ENCODE measurements at places on chromosomes 2 and 18. TPM values are rescaled to one million over a fixed set of nuclear protein-coding genes. Genes with fewer than 3 reads are reported as not detected.

WDR7 gene
- polyA plus RNA-seq = 9.8 TPM

EFR3B gene
- polyA plus RNA-seq = 0.09 TPM

XIRP2 gene
- 0.36 TPM for polyA plus RNA-seq

FAM117B gene
- 2.0 TPM for polyA plus RNA-seq

SGO2 gene
- 3.7 TPM for polyA plus RNA-seq

HOXD8 gene
- not detected for polyA plus RNA-seq

MDH1B gene
- polyA plus RNA-seq = 1.3 TPM

BOLL gene
- polyA plus RNA-seq = not detected

TUBA4B gene
- polyA plus RNA-seq = not detected

DNA sequence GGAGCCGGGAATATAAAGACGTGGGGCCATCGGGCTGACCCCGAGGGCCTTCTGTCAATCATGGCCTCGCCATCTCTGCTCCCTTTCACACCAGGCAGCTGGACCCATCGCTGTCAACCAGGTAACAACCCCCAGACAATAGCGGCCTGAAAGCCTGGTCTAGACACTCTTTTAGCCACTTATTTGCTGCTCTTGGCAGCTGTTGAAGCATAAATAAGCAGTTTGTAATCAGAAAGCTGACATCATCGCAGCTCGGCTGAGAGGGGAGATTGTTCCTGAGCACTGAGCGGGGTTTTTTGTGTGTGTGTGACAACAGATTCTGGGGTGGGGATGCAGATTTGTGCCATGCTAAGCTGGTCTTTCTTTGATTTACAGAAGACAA, 423.6 kb upstream of the POU3F3 start:
- no peak for DNase-seq

DNA sequence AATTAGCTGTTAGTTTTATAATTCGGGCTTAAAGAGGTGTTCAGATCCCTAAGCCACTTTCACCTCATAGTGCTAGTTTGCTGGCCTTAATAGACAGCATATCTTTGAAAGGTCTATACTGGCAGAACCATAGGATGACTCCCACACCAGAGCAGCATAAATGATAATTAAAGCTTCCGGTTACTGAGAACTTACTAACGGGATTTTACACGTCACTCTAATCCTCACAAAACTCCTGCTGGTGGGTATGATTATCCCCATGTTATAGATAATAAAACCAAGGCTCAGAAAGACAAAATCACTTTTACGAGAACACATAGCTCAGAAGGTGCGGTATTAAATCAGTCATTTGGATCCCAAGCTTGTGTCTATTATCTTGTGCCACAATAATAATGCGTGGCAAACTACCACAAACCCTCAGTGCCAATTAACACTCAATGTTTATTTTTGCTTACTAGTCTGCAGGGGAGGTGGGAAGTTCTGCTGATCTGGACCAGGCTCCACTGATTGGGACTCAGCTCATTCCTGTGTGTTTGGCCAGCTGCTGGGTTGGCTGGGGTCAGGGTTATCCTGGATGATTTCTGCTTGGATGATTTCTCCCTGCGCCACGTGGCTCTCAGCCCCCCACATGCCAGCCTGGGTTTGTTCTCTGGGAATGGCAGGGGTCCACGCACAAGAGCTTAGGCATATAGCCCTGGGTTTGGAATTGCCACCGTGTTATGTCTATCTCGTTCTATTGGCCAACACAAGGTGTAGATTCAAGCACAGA, 62.3 kb downstream of the TRIB2 start:
- no peak for DNase-seq

DNA sequence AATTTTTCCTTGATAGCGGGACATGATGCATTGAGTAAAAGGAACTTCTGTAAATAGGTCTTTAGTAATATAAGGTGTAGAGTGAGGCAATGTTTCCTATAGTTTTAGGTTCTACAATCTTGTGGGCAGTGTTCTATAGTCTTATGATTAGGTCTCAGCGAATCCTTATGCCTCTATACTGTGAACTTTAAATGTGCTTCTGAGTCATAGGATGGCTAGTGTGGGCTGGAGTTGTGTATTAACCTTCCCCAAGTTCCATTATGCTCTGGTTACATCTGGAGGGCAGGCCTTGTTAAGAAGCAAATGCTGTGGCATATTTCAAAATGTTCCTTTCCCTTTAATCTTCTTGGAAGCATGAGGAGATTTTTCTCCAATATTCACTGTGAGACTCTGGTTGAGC, 73.5 kb downstream of the ROCK2 start:
- DNase-seq = peak; percentile 66

- no peak for DNase-seq
Measured at GRCh38 chr18:78447211-78447610, 532.4 kb upstream of the SALL3 start.

DNA sequence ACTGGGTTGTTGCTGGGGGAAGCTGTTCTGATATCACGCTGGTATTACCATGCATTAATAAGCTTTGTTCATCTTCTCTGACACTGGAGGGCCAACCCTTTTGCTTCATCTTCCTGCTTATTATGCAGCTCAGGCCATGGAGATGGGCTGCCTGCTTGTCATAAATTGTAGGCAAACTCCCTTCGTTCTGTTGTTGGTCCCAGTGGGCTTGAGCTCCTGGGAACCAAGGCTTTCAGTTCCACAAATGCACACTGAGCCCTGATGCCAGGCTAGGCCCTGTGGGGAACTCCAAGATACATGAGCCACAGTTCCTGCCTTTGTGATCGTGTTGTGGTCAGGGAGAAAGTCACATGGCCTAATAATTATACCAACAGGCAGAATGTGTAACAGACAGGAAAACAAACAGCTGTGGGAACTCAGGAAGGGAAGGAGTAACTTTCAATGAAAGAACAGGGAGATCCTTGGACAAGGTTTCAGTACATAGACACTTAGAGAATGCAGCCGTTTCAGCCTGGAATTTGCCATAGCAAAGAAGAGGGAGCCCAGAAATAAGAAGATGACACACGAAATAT, 49.0 kb upstream of the BCL2L11 start:
- peak; percentile 18 for DNase-seq

DNA sequence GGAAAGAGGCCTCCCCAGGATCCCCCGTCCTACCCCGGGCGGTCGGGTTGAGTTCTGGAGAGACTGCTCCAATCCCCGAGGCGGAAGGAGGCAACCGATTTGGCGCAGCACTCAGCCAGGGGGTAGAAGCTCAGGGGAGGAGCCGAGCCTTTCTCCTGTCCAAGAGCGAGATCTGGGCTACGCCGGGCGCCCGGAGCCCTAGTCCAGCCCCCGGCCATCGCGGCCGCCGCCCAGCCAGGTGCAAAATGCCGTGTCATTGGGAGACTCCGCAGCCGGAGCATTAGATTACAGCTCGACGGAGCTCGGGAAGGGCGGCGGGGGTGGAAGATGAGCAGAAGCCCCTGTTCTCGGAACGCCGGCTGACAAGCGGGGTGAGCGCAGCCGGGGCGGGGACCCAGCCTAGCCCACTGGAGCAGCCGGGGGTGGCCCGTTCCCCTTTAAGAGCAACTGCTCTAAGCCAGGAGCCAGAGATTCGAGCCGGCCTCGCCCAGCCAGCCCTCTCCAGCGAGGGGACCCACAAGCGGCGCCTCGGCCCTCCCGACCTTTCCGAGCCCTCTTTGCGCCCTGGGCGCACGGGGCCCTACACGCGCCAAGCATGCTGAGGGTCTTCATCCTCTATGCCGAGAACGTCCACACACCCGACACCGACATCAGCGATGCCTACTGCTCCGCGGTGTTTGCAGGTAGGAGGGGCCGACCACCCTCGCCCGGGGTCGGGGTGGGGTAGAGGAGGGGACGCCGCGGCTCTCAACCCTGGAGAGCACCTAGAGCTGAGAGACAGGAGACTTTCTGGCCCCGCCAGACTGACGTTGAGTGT, at the start of gene DYSF:
Gene DYSF, plus strand, starts transcription at position 158 of the 817 bp plus-strand sequence.
- no peak for DNase-seq

DNA sequence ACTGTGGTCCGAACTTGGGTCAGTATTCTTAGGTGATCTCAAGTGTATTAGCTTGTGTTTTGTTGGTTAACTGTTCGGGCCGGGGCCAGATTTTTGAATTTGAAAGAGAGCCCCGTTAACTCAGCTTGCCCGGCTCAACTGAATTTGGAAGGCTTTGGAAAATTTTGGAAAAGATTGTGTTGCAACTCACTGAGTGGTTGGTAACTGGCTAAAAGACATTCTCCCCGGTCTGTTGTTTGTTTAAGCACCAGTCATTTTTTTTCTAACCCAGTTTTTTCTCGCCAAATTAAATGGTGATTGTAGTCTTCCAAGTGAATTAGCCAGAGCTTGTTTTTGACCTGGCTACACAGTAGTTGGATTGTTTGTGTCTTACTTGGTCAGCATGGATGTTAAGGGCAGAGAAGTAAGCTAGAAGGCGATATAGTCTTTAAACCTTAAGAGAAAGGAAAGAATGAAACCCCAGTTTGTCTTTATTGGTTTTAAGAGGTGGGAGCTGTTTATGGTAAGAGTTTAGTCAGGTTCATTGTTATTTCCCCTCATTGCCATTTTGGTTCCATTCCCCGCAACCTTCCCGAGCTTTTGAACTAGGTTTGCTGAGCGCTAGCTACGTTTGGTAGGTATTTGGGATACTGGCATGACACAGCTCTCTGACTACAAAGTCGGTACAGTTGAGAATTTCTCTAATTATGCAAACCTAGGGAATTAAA, 2.4 kb downstream of the MAP4K4 start:
- no peak for DNase-seq

DNA sequence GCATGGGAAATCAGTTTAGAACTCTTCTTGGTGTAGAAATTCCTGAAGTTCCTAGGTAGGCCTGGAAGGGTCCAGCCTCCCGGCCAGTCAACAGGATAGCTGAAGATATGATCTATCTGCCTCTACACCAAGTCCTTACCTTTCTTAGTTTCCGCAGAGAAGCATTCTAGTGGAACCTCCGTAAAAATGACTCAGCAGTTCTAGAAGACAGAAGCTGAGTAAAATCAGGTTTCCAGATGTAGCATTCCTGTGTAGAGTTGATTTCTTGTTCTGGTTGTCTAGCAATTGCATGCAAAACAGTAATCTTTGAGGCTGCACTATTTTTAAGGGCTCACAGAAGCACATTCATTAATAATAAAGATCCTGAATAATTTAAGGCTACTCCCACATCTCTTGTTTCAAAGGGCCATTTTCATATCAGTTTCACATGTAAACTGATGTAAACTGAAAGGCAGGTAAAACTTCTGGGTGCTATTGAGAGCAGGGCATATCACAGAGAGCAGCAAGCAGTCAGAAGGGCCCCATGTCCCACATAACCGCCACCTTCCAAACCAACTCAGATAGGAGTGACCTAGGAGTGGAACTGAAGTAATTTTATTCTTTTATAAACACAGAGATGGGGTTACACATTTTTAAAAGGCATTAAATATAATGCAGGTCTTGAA, 3.2 kb upstream of the DYTN start:
- DNase-seq = no peak

DNA sequence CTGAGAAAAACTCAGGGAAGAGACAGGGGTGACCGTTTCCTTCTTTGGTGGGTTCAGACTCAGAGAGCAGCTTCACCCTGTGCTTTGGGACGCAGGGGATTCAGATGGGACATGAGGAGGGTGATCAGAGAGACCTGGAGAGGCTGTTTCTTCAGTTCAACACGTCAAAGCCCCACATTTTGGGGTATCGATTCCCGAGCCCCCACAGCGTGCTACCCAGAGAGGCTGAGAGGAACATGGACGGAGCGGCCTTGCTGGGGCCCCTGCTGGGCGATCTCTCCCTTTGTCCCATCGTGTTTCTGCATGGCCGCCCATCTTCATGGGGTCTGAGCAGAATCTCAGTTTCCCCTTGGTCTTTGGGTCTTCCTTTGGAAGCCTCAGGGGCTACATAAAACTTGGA, 38.2 kb upstream of the PXDN start:
- DNase-seq = no peak

DNA sequence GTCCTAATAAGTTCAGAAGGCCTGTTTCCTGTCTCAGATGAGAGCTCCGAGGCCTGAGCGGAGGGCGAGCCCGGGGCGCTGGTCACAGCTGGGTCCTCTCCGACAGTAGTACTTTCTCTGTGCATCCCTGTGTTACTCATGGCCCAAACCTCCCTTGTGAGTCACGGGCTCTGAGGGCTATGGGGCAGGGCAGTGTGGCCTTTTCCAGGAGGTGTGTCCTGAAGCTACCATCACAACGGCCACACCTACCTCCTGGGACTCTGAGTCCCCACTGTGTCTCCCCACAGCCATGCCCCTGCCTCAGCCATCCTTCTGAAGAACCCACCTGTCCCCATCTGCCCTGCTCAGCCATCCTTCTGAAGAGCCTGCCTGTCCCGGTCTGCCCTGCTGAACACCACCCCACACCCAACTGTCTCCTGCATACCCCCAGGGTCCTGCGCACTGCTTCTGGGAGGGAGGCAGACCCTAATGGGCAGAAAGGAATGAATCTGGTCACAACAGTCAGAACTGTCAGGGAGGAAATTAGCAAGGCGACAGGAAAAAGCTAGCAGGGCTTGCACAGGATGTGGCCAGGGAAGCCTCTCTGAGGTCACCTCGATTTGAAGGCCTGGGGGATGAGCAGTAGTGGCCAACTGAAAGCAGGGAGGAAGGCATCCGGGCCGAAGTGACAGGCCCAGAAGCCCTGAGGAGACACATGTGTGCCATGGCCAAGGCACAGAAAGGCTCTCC, 145.4 kb upstream of the RIOK3 start:
- no peak for DNase-seq

- no peak for DNase-seq
Measured at GRCh38 chr2:238882082-238882755, 34.3 kb downstream of the TWIST2 start.

GRCh38 chr18:56210520-56210919, 427.9 kb downstream of the TXNL1 start:
- no peak for DNase-seq

- no peak for DNase-seq
Measured at GRCh38 chr2:130827502-130828251, 9.0 kb upstream of the ARHGEF4 start.

- no peak for DNase-seq
Measured at GRCh38 chr2:235200216-235200615, 248.4 kb downstream of the SH3BP4 start.
